ENCODE measurements at places on chromosomes 3 and 15.

GRCh38 chr3:54681706-54682105 lies 246.2 kb downstream of the LRTM1 start:
- DNase-seq = no peak

DNA sequence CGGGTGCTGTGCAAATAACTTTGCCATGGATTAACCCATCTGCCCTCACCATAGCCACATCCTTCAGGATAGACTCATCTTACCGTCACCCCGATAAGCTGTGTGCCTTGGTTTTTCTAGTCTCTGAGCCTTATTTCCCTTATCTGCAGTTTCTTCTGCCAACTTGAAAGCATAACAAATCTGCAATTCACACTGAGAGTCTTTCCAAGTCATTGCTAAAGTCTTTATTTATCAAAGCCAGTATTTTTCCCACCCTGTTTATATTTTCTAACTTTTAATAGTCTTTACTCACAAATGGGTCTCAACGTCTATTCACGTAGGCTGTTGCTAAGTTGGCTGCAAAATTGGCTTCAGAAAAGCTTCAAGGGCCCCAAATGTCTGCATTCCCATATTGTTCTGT lies 61.6 kb upstream of the SUCLG2 start:
- DNase-seq = no peak

DNA sequence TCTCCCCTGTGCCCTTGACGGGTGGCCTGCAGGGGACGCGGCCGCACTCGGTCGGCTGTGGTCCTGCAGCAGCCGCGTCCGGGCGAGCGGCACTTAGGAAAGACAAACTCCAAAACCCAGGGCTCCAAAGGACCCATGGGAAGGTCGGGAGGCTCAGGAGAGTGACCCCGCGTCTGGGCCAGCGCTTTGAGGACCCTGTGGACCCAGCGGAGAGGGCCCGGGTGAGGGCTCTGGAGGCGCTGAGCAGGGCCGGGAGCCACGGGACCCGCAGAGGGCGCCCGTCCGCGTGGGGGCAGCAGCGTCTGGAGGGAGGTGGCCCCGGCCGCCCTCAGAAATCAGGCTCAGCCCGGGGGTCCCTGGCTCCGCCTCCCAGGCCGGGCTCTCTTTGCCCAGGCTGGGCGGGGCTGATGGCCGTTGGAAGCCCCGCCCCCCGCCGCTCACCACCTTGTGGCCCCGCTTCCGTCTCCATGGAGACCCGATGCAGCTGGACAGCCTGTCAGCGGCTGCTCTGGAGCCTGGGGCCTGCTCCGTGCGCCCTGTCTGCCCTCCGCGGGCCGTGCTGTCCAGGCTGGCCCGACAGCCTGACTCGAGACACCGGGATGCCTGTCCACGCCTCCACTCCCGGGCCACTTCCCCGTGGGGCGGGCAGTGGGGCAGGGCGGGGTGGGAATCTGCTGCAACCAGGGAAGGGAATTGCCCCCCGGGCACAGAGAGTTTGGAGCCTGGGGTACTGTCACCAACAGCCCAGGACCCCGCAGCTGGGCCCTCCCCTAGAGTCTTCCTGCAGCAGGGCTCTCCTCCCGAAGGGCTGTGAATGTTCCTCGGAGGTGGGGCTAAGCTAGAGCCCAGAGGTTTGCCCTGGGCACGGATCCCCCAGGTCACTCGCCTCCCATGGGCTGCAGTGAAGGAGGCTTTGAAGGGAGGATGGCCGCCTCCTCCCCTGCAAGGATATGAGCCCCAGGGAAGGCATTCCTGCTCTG lies 34.8 kb upstream of the RPL32 start:
- DNase-seq = no peak

DNA sequence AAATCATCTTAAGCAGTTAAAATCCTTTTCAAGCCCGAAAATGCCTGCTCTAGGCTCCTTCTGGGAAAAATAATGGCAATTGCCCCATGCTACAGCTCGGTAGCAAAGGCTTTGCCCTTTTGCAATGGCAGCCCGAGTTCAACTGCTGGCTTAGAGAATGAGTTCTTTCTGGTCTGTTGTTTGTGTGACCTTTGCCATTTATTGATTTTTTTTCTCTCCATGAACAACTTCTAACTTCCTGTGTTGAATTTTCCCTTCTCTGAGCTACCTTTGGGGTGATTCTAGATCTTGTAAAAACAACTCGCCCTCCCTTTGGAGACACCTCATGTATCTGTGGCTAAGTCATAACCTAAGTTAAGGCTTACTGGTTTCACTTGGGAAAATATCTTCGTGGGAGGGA lies 139.3 kb downstream of the PLCH1 start:
- DNase-seq = no peak

GRCh38 chr15:49223536-49224274 lies 53.7 kb downstream of the GALK2 start:
- no peak for DNase-seq

DNA sequence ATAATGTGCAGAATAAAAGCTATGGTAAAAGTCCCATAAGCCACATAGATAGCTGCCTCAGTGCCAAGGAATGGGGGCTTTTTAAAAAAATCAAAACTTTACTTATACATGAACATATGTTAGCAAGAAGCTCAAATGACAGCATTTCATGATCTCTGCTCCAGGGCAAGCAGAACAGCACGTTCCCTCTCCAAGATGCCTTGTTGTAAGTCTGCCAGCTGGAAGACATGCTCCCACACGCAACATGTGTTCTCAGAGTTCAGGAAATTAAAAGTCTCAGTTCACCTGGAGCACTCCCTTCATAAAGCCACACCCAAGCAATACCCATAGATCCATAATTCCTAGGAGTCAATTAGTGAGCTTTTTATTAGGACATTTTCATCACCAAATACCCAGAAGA lies 52.2 kb downstream of the ABI3BP start:
- no peak for DNase-seq

DNA sequence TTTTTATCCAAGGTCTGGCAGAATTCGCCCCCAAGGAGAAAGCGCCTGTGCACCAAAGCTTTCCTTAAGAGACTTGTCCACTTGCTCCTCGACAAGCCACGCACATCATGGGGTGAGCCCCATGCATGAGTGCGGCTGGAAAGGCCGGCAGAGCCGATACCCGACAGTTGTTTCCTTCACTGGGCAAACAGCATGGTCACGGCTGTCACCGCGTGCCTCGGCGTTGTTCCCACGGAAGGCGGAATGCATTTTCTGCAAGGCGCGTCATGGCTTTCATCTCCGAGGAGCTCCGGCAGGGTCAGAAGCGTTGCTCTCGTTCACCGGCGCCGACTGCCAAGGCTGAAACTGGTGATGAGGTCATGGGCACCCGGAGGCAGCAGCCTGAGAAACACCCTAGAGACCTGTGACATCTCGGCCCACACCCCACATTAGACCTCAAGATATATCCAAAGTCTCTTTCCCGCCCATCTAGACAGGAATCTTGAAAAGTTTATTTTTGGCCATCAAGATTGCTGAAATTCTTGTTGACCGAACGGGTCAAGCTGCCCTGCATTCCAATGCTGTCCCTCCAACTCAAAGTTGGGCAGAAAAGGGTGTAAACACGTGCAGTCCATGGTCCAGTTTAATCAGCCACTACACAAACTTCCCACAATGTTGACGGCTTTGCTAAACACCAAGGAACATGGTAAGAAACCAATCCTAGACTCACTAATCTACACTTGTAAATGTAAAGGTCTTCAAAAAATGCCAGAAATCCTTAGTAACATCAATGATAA lies 604 bp upstream of the TJP1 start:
- DNase-seq = no peak

GRCh38 chr3:4139462-4140140 lies 163.6 kb upstream of the SETMAR start:
- DNase-seq = no peak

GRCh38 chr15:72078887-72079286 lies 39.1 kb downstream of the MYO9A start:
- no peak for DNase-seq

- DNase-seq = no peak
Measured at GRCh38 chr3:141996437-141996836, 120.0 kb downstream of the ATP1B3 start.

DNA sequence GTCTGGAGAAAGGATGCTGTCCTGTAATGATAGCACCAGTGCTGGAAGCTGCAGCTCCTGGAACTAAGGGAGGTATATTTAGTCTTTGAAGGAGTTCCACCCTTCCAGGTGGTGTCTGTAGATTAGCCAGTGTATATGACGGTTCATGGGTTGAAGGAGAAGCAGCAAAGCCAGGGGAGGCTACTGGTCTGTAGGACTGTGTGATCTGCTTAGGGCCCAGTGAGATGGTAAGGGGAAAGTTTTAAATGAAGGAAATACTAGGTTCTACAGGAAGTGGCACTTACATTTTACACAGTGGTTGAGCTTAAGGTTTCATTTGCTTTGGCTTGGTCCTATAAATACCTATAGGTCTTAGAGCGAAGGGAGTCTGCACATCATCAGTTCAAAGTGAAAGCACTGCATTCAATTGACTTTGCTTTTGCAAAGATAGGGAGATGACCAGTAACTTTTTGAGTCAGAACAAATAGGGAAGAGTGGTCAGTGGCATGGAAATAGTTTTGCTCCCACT lies 5.6 kb downstream of the SLC25A38 start:
- DNase-seq = no peak

GRCh38 chr15:101502572-101503295 lies 13.2 kb upstream of the PCSK6 start:
- peak; percentile 7 for DNase-seq

- no peak for DNase-seq
Measured at GRCh38 chr15:85623315-85624049, 171.2 kb downstream of the KLHL25 start.

GRCh38 chr15:63379492-63380150 lies 2.0 kb downstream of the CA12 start:
- DNase-seq = no peak

DNA sequence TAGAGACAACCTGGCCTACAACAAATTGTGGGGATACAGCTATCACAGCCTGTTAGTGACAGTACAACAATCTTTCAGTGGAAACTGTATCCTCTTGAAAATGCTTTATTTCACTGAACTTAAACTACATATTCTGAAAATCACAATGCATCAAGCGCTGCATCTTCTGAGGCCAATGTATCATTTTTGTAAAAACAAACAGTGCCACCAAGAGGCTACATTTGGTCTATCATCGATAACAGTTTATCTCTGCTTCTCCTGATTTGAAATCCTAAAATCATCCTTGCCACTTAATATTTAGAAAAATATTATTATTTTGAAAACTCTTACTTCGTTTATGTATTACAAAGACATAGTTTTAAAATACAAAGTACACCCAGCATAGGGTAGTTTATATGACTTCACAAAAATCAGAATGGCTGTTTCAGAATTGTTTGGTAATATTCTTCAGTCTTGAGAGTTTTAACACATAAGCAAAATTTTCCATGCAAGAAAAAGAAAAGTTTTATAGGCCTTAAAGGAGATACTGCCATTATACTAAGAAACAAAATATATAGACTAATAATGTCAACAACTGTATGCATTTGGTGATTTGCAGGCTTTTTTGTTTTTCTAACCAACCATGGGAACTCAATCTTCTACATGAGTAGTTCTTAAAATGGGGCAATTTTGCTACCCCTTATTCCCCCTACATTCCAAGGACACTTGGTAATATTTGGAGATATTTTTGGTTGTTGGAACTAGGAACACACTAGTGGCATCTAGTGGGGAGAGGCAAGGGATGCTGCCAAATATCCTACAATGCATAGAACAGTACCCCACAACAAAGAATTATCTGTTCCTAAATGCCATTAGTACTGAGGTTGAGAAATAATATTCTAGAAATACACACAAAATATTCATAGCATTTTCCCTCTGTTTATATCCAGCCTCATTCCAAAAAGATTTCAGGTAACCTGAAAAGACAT lies 42.3 kb downstream of the WDR72 start:
- DNase-seq = no peak

DNA sequence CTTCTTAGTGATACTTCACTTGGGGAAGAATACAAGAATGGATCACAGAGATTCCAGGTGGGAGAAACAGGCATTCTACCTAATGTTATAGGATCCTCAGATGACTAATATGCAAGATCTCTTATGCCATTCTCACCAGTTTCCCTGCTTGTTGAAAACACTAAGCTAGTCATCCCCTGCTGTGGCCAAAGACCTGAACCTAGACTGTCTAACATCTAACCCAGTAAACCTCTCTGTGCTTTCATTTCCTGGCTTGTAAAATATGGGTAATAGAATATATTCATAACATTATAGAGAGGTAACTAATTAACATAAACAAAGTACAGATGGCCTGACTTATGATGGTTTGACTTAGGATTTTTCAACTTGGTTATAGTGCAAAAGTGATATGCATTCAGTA lies 776.3 kb downstream of the TUSC7 start:
- DNase-seq = no peak

GRCh38 chr3:184241447-184242296 lies 7.1 kb downstream of the ALG3 start:
- DNase-seq = no peak

All from central memory CD8-positive, alpha-beta T cell (primary cell).